ENCODE measurements at places on chromosomes 5 and 9.
A peak's percentile ranks its signal among the peaks of the same experiment; 100 is the strongest.

GRCh38 chr5:66859526-66859925, 263.3 kb downstream of the MAST4 start:
- DNase-seq = no peak

DNA sequence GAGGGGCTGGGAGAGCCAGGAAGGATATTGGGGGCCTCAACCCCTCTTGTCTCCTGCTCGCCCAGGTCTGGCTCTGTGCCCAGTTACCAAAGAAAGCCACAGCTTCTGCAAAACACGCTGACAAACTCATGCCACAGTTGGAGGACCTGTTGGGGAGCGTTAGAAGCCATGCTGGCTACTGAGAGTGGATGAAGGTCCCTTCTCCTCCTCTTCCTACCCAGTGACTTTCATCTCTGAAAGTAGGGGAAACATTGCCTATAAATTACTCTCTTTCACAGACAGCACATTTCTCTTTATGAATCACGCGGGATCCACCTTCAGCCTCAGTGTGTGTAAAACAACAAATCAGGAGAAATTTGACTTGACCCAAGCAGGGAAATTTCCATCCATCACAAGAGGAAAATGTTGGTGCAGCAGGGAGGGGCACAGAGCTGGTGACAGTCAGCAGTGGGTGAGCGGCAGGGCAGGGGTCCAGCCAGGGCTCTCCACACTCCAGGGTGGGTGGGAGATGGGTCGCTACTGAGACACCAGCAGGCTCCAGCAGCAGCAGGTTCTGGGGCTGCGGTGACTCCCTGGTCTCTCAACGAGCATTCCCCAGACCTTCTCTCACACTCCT, 181.9 kb downstream of the FGF18 start:
- DNase-seq = peak; percentile 66

DNA sequence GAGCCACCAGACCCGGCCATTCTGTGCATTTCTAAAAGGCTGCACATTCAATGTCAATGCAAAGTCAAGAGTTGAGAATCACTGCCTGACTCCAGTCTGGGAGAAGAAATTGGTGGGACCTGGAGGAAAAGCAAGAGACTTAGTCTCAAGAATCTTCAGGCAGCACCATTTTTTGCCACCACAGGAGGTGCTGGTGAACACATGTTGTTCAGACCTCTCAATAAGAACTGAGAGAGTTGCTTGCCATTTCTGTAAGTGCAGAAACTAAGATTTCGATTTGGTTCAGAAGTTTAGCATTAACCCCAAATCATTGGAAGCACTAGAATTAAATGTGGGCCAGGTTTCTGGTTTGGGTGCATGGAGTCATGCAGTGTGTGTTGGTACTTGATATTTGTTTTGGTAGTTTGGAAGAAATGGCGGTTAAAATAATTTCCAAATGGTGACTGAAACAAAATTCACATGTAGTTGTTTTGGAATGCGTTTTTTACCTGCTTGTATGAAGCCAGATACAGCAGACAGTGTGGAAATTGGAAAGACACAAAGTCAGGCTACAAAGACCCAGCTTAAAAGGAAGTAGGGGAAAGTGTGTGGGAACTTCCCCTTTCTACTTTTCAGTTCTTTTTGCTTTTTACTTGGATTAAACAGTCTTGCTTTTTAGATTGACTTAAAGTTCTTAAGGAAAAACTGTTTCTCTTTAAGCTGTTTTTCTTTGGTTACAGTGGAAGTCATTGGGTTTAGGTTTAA, 20.4 kb downstream of the PDE8B start:
- DNase-seq = no peak

DNA sequence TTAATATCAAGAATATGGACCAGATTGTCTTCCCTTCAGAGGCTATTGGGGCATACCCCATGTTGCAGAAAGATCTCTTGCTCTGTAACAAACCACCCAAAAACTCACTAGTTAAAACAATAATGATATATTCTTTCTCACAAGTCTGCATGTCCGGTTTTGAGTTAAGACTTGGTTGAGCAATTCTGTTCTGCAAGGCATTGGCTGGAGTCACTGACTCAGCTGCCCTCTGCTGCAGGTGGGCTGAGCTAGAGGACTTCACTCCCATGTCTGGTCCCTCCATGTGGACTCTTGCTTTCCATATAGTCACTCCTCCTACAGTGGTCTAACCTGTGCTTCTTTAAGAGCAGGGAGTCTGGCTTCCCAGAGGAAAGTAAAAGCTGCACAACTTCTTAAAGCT, 73.4 kb downstream of the ESM1 start:
- no peak for DNase-seq

- DNase-seq = no peak
These were observed 112.3 kb downstream of the TLE4 start for GRCh38 chr9:79684059-79684458.

GRCh38 chr5:149367249-149367971, 9.6 kb downstream of the PCYOX1L start:
- DNase-seq = no peak

DNA sequence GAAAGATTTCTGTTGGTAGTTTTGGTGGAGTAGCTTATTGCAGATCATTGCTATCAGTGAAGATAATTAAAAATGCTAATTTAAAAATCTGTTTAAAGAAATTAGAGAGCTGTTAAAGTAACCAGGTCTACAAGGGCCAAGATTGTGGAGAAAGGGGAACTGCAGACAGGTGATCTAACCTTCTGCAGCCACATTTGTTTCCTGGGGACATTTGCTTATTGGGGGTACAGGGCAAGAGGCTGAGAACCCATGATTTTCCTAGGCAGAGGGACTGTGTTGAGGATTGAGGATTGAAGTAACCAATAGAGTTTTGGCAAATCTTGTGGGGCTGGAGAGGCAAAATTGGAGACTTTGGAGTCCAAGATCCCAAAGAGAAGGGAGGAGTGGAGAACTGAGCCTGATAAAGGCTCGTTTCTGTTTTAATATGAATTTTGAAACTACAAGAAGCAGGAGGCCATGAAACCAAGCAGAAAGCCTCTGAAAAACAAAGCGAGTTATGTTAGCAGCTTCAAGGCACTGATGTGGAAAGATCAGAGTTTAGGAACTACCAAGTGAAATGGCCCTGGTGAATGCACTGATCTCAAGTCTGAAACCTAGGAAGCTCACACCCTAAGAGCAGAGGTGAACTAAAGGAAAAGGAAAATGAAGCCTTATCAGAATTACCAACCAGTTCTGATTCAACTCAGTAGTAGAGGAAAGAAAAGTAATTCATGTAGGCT, 219.8 kb upstream of the C9orf72 start:
- DNase-seq = no peak

DNA sequence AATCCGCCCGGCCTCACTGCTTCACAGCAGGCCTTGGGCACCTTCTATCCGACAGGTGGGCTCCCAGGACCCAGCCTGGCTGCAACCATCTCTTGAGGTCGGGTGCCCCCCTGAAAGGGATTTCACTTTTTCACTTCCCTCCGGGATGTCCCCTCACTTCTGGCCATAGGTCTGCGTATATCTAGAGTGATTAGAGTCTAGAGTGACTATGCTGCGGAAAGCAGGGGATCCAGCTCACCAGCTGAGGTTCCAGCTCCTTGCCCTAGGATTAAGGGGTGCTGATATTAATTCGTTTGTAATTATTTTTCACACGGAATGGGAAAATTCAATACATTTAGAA, 3.1 kb downstream of the DMRT2 start:
- DNase-seq = no peak

GRCh38 chr5:110832683-110833082, 93.9 kb downstream of the SLC25A46 start:
- DNase-seq = no peak

DNA sequence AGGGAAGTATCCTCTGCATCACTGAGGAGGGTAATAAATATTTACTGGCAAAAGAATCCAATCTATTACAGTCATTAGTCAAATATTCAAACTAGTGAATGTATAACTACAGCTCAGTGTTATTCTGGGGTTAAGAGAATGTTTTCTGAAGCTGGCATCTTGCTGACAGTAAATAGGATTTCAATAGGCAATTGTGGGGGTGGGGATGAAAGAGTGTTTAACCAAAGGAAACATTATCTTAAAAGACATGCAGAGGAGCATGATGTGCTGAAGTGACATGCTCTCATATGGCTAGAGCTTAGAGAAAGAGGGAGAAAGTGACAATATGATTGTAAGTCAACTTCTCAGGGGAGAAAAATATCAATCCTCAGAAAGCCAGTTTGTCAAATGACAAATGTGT, 618.4 kb upstream of the RIOK2 start:
- no peak for DNase-seq

GRCh38 chr5:54103871-54104270, 206.5 kb downstream of the ARL15 start:
- no peak for DNase-seq

GRCh38 chr5:75192804-75193203, 43.9 kb downstream of the ANKRD31 start:
- no peak for DNase-seq

DNA sequence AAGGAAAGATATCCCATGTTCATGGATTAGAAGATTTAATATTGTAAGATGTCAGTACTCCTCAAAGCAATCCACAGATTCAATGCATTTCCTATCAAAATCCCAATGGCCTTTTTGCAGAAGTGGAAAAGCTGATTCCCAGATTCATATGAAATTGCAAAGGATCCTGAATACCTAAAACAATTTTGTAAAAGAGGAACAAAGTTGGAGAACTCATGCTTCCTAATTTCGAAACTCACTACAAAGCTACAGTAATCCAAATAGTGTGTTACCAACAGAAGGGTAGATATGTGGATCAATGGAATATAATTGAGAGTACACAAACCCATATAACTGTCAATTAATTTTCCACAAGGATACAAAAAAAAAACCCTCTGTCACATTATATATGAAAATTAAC, 154.3 kb upstream of the ZNF618 start:
- DNase-seq = no peak

GRCh38 chr9:16254674-16255073, 615.8 kb downstream of the BNC2 start:
- no peak for DNase-seq

DNA sequence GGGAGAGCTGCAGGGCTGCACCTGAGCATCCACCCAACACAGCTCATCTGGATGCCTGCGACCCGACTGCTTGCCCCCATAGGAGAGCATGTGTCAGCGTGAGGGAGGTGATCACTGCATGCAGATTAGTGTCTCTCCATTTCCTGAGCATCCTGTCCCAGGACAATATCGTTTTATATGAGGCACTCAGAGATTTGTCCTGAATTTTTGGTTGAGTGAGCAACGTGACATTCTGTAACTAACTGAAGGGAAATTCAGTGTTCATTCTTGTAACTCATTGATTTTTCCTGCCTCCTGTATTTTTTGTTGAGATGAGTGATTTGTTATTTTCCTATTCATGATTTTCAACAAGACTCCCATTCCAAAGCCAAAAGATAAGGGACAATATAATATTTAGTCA, 20.7 kb upstream of the ANKRD34B start:
- DNase-seq = no peak

DNA sequence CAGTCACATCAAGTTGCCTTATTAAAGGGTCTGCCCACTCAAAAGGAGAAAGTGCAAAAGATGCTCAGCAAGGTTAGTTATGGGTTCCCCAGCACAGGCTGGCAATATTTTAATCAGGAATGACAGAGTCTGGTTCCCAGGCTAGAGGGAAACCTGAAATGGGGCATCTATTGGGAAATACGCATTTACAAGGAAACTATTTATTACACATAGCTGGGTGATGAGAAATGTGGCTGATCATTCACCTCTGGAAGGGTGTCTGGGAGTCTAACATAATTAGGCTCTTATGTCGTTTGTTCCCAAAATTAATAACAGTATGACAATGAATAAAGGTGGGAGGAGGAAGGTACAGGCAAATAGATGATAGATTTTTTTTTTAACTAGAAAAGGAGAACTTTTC, 314.7 kb downstream of the ENC1 start:
- DNase-seq = no peak

- no peak for DNase-seq
These were observed 101.1 kb downstream of the ISL1 start for GRCh38 chr5:51484326-51484725.

- no peak for DNase-seq
These were observed 20.6 kb downstream of the ELL2 start for GRCh38 chr5:95940758-95941682.

GRCh38 chr9:25861421-25861820, 183.2 kb upstream of the TUSC1 start:
- no peak for DNase-seq

- no peak for DNase-seq
These were observed 3.5 kb downstream of the SLC34A3 start for GRCh38 chr9:137234055-137234697.

- DNase-seq = no peak
These were observed 386.5 kb upstream of the RFX3 start for GRCh38 chr9:3912280-3912679.

DNA sequence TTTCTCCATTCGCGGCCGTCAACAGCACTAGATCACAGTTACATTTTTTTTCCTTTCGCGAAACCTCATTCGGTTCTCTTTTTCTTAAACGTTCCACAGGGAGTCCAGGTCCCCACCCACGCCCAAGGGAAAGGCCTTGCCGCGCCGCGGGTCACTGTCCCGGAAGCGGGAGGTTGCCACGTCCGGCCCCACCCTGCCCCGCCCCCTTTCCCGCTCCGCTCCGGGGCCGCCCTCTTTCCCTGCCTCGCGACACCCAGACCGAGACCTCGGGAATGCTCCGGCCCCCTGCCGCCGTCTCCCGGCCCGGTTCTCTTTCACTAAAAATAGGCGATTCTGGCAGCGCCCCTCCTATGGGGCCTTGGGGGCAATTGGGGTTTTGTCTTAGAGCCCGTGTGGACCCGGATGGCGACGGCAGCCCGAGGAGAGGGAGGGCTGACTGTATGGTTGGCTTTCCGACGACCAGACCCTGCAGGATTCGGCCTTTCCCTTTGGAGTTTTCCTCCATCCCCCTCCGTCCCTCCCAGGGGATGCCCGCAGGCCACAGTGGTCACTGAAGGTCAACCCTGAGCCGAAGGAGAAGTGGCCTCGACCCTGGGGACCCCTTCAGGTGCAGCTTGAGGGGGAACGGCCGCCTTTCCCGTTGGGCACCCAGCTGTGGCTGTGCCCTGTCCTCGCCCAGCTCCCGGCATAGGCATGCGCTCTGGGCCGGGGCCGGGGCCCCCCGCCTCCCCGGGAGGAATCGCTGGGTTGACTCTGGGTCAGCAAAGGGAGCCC, 2.8 kb upstream of the RACK1 start:
- DNase-seq = peak; percentile 94

GRCh38 chr5:179738742-179739141, 6.1 kb downstream of the MAML1 start:
- no peak for DNase-seq

Data from lower lobe of right lung (tissue), 2 donors.